ENCODE measurements at places on chromosomes 2 and 18.

DNA sequence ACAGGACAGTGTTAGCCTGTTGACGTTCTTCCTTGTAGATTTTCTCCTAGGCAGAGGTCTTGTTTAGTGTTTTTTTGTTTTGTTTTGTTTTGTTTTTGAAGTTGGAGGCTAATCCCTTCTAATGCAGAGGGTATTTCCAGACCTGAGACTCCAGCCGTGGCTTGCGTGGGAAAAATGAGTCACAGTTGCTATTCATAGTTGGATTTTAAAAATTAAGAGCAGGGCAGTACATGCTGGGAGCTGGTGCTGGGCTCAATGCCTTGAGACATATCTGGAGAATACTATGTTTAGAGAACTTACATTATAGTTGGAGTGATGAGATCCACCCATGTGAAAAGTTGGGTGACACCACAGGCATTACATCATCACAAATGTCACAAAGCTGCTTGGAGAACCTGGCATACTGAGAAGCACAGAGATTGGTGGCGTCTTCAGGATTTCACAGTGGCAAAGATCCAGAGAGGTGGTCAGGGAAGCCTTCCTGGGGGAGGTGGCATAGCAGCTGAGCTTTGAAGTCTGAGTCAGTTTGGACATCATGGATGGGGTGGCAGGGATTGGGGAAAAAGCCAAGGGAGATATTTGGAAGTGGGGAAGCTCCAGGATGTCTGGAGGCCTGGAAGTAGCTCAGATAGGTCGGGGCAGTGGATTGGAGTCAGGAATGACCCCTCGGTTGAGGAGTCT lies 249.4 kb downstream of the LOXHD1 start:
- DNase-seq, result no peak

GRCh38 chr2:71889759-71890684 lies 257.6 kb downstream of the CYP26B1 start:
- DNase-seq, result no peak

DNA sequence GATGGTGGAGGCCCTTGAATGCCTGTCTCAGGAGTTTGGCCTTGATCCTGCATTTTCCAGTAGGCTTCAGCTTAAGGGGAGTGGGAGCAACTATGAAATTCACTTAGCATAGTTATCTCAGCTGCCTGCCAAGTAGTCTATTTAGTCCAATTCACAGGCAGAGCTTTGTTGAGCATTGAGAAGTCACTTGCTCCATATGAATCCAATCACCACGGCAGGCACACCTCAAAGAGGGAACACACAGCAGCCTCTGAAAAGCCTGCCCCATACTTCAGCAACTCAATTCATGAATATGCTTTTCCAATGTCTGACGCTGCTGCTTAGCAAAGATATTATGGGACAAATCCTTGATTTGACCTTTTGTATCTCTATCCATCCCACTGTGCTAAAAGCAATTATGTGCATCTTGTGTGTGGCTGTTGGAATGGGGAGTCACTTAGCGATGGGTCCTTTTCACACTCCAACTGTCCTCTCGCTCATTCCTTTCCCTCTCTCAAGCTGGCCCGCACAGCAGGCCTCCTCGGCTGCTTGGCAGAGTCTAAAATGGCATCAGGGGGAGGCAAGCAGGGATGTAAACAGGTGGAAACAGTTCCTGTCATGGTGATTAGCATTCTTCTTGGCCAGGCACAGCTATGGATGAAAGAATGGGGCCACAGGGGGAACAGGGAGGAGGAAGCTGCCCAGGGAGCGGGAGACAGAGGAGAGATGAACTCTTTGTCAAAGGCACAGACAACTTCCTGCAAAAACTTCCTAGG lies 56.0 kb upstream of the LRPPRC start:
- no peak for DNase-seq

- peak; percentile 82 for DNase-seq
Observed at GRCh38 chr2:150710916-150711315, 223.4 kb upstream of the RND3 start.

DNA sequence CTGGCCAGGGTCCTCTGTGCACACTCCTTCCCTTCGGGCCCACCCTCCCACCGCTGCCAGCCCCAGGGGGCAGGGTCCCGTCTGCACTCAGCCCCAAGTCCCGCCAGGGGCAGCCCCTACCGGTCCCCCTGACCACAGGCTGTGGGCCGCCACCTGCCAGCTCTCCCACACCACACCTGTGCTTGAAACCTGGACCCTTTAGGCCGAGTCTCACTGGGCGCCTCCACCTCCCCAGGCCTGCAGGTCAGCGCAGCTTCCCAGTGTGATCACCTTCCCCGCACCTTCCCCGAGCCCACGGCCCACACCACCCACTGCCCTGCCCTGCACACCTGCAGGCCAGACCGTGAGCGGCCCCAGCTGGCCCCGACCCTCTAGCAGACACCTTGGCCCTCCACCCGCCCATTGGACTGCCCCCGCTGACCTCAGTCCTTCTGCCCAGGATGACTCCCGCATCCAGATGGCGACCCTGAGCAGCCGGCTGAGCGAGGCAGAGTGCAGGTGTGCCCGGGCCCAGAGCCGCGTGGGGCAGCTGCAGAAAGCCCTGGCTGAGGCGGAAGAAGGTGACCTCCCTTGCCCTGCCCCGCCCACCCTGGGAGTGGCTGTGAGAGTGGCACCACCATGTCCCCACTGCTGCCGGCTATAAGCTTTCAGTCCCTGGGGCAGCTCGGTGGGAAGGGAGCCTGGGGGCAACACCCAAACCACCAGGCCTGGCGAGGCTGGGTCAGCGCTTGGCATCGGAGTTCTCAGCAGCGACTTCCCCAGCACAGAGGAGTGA lies 31.3 kb upstream of the SNED1 start:
- DNase-seq, result no peak

DNA sequence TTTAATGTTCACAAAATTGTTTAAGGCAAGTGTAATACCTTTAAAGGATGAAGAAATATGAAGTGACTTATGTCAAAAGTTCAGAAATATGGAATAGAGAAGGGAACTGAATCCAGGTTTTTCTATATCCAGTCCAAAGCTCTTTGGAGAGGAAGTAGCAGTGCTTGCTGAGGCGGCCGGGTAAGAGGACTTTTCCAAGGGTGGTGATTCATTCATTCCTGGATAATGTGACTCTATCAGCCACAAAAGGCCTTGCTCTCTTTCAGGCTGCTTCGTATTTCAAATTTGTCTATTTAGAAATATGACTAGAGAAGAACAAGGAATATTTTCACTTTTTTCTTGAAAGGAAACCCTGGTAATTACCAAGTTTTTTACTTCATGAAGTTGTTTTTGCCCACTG lies 830.1 kb upstream of the ZEB2 start:
- no peak for DNase-seq

- DNase-seq, result no peak
Observed at GRCh38 chr2:171625006-171625405, 62.3 kb upstream of the DYNC1I2 start.

DNA sequence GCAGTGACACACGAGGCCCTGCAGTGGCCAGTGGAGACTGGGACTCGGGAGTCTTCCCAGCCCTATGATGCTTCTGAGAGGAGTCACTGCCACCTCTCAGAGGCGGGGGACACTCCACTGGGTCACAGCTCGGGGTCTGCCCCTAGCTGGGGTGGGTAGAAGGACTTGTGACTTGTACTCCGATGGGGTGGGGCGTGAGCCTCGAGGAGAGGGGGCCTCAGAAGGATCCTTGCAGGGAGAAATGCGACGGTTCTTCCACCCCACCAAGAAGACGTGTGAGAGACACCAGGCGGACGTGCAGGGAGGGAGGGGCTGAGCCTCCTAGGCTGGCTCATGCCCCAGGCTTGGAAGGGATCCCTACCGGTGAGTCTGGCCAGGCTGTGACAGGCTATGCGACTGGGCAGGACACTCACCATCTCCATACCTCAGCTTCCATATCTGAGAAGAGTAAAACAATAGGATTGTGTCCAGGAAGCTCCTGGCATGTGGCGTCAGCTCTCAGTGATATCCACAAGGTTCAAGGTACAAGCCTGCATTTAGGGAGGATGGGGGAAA lies 11.1 kb upstream of the OTOS start:
- DNase-seq, result no peak

GRCh38 chr18:2111456-2111855 lies 459.8 kb downstream of the METTL4 start:
- DNase-seq, result no peak

DNA sequence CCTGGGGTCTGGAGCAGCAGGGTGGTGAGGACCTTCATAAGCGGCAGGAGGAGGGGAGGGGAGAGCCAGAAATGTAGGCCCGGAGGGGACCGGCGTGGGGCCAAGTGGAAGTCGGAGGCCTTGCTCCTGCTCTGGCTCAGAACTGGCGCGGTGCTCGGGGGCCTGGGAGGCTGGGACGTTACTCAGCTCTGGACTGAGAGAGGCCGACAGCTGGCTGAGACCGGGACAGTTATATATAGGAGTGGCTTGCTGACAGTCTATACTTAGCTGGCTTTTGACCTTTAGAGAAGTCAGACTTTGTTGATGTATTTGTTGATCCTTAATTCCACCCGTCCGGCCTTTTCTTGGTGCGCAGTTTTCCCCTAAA lies 15.7 kb downstream of the IGFBP5 start:
- DNase-seq, result no peak

DNA sequence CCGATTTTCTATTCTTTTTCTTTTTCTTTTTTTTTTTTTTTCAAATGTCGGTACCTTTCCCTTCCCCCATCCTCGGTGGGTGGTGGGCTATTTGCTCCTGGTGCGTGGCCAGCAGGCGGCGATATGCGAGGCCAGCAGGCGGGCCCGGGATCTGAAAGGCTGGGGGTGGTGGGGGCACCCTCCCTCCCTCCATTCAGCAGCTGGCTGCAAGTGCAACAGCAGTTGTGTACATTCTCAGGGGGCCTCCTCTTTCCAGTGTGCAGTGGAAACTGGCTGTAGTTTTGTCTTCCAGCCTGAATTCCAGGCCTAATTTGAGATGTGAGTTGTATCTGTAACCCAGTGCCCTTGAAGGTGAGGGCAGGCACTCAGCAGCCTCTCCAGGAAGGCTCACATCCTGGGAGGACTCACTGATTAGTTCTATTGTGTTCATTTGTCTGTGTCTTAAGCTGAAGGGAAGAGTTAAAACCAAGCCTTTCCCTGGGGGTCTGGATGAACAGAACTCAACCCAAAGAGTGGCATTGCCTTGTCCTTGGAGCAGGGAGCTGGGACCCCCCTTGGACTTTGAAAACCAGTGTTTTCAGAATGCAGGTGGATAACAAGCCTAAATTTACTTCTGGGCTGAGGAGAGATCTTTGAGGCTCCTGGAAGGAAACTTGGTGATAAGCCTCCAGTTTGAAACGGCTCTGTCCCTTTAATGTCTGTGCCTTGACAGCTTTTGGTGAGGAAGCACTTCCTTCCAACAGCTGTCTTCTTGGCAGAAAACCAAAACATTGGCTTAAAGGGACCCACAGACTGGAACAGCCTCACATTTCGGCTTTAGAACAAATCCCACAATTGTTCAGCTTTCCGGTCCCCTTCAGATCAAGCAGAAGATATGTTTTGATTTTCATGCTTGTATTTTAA lies 3.3 kb downstream of the MYCN start:
- peak; percentile 46 for DNase-seq

GRCh38 chr2:7838669-7839068 lies 843.2 kb upstream of the ID2 start:
- DNase-seq, result no peak

GRCh38 chr2:233532971-233533370 lies 33.6 kb downstream of the USP40 start:
- no peak for DNase-seq

DNA sequence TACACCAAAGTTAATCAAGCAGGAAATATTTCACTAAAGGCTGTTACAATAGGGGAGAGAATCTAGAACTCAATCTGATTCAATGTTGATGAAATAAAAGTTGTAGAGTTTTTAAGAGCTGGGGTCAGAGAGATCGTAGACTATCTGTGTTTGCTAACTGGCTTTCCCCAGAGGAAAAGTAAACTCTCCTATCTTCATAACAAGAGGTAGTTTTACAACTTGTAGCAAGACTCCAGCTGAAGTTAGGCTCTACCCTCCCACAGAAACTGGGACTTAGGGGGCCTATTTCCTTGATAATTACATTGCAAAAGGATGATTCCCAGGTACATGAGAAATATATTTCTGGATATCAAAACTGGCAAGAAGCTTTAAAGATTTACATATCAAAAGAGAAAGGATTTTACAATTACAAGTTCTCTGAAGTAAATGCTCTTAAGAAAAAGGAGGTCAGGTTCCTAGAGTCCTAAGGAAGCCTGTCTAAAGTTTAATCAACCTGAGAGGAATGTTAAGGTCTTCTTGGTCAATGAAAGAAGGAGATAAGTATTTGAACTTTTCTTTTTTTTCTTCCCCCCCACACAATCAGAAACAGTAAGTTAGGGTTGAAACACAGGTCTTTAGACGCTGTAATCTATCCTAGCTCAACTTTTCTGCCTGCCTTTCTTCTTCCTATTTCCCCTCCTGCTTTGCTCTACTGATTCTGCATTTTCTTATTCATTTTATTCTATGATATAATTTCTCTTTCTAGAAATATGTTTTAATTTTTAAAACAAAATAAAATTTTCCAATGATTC lies 692.2 kb upstream of the LINC00305 start:
- no peak for DNase-seq

DNA sequence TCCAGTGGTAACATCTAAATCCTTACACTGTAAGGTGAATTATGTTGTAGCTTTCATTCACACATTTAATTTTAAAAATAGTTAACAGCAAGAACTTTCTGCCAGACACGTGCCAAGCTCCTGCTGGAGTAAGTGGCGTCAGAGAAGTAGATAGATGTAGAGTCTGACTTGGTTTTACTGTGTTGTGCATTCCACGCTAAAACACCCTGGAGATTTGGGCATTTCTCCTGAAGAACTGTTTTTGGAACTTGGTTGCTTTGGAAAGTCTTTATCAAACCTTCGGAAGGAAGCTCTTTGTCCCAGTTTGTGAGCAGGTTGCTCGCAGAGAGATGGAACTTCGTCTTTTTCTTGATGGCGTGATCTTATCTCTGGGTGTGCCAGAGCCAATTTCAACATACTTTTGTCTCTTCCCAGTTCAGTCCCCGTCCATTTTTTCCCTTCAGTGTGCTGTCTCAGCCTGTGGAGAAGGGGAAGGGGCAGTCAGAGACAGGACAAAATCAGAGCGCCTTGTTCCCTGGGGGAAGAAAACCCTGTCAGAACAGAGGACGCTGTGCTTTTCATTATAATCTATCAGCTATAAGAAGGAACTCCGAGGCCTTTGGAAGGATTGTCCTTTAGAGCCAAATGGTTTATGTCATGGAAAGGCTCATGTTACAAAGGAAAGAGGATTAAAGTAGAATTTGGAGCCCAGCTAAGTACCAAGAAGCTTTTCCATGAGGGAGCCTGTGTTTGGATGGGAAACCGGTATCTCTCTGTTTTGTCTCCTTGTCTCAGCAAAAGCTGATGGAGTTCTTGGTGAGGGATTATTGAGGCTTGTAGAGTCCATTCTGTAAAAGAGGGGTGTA lies 18.9 kb downstream of the GRHL1 start:
- no peak for DNase-seq

All from NCI-H1105 (cell line).